Esophagus squamous epithelium (tissue), 5 donors: ENCODE measurements at places on chromosomes 5 and 9.

GRCh38 chr9:95626885-95627558, 110.3 kb upstream of the PTCH1 start:
- DNase-seq: no peak

GRCh38 chr5:175693741-175694140, 35.9 kb downstream of the HRH2 start:
- no peak for DNase-seq

GRCh38 chr9:81620002-81620390, 69.4 kb downstream of the TLE1 start:
- no peak for DNase-seq

DNA sequence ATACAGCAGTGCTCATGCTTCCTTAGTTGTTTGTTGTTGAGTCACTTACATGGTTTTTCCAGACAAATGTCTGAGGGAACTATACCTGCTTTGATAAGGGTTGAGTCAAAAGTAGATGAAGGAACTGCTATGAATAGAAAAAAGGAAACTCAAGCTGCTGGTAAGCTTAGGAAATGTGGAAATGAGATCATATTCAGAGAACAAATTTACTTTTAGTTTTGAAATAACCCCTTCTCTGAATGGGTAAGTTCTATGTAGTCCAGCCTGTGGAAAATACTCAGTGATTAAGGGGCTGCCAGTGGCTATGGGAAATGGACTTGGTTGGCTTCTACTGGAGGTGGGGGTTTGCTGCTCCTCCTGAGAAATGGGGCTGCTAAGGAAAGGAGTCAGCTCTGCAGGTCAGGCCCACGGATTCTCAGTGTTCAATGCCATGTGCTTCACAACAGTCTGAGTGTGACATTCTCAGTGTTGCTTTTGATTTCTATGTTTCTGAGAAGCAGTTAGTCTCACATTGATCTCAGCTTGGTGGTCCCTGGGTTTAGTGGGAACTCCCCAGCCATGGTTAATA, 47.7 kb upstream of the GLRX start:
- DNase-seq: no peak

GRCh38 chr9:88414298-88414697, 26.1 kb downstream of the SPIN1 start:
- DNase-seq: no peak

- no peak for DNase-seq
Observed at GRCh38 chr9:114757395-114757794, 48.4 kb downstream of the TNFSF15 start.

DNA sequence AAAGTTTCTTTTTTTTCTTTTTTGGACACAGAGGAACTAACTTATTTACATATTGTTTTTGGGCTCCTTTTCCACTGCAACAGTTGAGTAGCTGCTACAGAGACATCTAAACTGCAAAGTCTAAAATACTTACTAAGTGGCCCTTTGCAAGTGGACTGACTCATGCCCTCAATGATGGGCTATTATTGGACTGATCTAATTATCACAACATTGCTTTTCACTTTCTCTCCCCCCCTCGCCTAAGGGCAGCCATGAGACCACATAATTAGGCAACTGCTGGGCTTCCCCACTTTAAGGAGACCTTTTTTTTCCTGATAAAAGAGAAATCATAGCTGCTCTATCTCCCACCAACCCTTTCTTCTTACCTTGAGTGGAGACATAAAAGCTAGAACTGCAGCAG, 47.0 kb downstream of the PLK2 start:
- DNase-seq: no peak

DNA sequence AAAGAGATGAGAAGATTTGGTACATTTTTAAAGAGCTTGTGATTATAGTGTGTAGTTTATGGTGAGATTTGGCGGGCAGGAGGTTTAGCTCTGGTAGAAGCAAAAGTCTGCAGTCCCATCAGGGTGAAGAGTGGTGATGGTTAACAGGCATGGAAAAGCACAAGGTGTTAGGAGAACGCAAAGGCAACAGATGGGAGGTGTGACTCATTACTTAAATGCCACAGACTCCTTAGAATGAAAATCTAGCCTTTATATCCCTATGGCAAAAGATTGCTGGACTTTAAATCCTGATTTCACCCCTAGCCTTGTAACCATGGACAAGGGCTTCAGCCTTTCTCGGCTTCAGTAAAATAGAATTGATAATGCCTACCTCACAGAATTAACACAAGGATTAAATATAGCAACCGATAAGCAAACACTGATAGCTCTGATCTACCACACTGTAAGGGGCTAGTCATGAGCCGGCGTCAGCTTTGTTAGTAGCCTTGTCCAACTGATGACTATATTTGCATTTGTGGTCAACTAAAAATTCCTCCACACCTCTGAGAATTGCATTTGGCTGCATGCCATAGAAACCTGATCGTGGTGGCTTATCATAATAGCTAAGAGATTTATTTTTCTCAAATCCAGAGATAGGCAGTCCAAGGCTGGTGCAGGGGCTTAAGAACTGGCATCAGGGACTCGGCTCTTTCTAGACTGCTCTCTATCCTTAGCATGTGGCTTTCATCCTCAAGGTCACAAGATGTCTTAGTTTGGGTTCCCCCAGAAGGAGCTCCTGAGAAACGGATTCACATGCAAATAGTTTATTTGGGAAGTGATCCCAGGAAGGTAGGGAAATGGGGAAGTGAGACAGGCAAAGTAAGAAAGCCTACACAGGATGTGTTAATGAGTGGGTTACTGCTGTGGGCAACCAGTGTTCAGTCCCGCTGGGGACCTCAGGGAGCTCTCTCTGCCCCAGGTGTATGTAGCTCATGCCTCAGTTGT, 19.6 kb downstream of the MFAP3 start:
- DNase-seq: no peak
